ENCODE measurements at places on chromosomes 7 and 10. TPM values are rescaled to one million over a fixed set of nuclear protein-coding genes. Genes with fewer than 3 reads are reported as not detected.

The TACC2 gene
- not detected for total RNA-seq

- H3K36me3 ChIP-seq: no peaks in the 10 kb centered on the region
- DNase-seq: no peak
- no peaks in the 10 kb centered on the region for H3K27me3 ChIP-seq
- no peak overlapping the region for H3K27ac ChIP-seq
- no peak overlapping the region for H3K4me3 ChIP-seq
These were observed 94.2 kb downstream of the CDK6 start for GRCh38 chr7:92742186-92742585.

GRCh38 chr7:148116195-148116594, 474.4 kb upstream of the C7orf33 start:
- no peak overlapping the region for H3K27ac ChIP-seq
- no peak overlapping the region for H3K4me3 ChIP-seq
- no peaks in the 10 kb centered on the region for H3K36me3 ChIP-seq
- no peaks in the 10 kb centered on the region for H3K27me3 ChIP-seq
- H3K4me1 ChIP-seq: no peaks in the 10 kb centered on the region
- no peak for DNase-seq

- no peak for DNase-seq
- H3K4me1 ChIP-seq: peaks cover 14% of the 10 kb centered on the region
- peaks cover 43% of the 10 kb centered on the region for H3K27me3 ChIP-seq
- no peaks in the 10 kb centered on the region for H3K36me3 ChIP-seq
- H3K4me3 ChIP-seq: no peak overlapping the region
These were observed 1.3 kb downstream of the CNNM1 start for GRCh38 chr10:99330347-99330924.

The PRXL2A gene
- 4.6 TPM for total RNA-seq

The KCP gene
- total RNA-seq: not detected

The TCAF2 gene
- 30.2 TPM for total RNA-seq

DNA sequence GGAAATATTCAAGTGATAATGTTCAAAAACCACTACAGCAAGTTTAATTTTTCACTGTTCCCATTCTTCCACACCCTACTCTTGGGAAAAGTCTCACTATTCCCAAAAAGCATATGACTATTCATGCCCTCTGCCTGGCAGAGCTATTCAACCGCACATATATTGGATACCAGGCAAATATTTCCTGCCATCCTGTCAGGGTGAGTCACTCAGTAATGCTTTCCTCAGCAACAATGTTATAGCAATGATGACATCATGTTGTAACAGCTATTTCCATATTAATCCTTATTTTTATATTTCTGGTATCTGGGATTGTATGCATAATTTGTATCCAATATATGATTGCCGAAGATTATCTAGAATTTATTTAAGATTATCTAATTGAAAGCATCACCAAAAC, 114.0 kb upstream of the PLXDC2 start:
- no peaks in the 10 kb centered on the region for H3K36me3 ChIP-seq
- H3K27me3 ChIP-seq: no peaks in the 10 kb centered on the region
- DNase-seq: no peak
- H3K27ac ChIP-seq: no peak overlapping the region
- H3K4me1 ChIP-seq: no peaks in the 10 kb centered on the region

The ERCC6 gene
- 33.3 TPM for total RNA-seq

DNA sequence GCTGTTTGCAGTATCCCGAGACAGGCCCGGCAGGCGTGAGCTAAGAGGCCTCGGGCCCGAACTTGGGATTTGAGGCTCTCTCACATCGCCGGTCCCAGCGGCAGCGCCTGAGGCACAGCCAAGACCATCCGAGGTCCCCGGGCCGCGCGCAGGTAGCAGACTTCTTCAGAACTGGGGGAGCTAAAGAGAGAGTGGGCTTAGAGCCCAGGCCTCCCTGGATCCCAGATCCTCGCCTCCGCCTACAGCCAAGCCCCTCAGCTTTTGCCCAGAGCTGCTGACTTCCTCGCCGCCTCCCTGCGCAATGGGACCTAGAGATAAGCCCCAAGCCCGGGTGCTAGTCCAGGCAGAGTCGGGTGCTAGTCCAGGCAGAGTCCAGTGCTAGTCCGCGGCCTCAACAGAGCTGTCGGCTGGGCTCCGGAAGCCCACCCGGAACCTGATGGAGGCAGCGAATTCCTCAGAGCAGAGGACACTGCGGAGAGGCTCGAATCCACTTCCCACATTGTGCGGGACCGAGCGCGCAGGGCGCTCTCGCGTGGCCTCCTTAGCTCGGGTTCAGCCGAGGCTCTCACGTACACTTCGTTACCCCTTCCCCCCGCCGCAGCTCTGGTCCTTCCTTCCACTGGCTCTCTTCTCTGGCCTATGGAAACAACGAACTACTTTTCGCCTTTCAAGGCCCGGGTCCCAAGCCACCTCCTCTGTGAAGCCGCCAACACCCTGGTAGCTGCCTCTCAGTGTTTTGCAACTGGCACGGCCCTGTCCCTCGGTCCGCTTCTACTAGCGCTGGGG, 5.8 kb downstream of the LBX1 start:
- H3K4me3 ChIP-seq: peak overlapping the region; percentile 21
- no peak overlapping the region for H3K27ac ChIP-seq
- no peak for DNase-seq

GRCh38 chr10:97000487-97001182, 168.5 kb downstream of the LCOR start:
- H3K4me1 ChIP-seq: no peaks in the 10 kb centered on the region
- no peak overlapping the region for H3K27ac ChIP-seq
- no peaks in the 10 kb centered on the region for H3K36me3 ChIP-seq
- no peaks in the 10 kb centered on the region for H3K27me3 ChIP-seq
- H3K4me3 ChIP-seq: no peak overlapping the region

The SH2D4B gene
- 0.16 TPM for total RNA-seq

The PDZD7 gene
- total RNA-seq: 3.1 TPM

The OR2A1 gene
- total RNA-seq: 0.11 TPM
